Activated CD4-positive, alpha-beta memory T cell treated with anti-CD3 and anti-CD28 coated beads for 36 hours (primary cell): ENCODE measurements at places on chromosomes 16 and 17. TPM values are rescaled to one million over a fixed set of nuclear protein-coding genes. Genes with fewer than 3 reads are reported as not detected.

- peaks cover 17% of the 10 kb centered on the region for H3K4me1 ChIP-seq
- H3K36me3 ChIP-seq: no peaks in the 10 kb centered on the region
- peak; percentile 59 for DNase-seq
- H3K27ac ChIP-seq: no peak overlapping the region
- peaks cover 13% of the 10 kb centered on the region for H3K27me3 ChIP-seq
- H3K4me3 ChIP-seq: peak overlapping the region; percentile 67
These were observed 1.1 kb downstream of the MPP2 start for GRCh38 chr17:43905985-43906852.

DNA sequence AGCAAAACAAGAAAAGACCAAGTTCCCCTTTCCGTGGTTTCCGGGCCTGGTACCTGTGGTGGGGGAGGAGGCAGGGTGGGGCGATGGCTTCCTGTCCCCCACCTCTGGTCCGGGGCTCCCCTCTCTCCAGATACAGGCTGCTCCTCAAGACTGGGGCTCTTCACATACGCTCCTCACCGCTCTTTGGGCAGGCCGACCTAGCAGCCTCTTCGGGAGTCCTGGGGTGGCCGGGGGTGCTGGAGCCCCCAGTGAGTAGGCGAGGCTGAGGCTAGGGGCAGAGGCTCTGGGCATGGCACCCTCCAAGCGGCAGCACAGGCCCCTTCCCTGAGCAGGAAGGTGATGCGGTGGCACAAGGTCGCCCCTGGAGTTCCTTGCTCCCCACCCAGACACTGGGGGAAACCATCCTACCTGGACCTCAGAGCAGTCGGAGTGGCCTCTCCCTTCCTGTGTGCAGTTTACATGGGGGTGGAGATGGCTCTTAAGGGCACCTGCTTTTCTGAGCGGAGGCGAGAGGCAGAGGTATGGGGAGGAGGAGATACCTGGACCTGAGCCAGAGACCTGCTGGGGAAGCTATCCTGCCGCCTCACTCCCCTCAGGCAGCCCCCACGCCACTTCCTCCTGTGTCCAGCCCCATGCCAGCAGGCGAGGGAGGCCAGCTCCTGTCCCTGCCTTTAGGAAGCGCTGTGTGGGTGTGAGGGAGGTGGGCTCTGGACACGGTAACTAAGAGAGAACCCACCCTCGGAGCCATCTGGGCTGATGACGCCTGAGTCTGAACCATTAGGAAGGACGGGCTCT, 891 bp downstream of the CORO1A start:
- H3K27me3 ChIP-seq: no peaks in the 10 kb centered on the region
- DNase-seq: peak; percentile 87
- peaks cover 40% of the 10 kb centered on the region for H3K36me3 ChIP-seq
- H3K4me3 ChIP-seq: peak overlapping the region; percentile 100
- H3K27ac ChIP-seq: peak overlapping the region; percentile 100

GRCh38 chr17:27547301-27547683, 83.7 kb upstream of the LGALS9 start:
- no peak for DNase-seq
- H3K4me1 ChIP-seq: peaks cover 59% of the 10 kb centered on the region
- H3K27me3 ChIP-seq: peaks cover 2% of the 10 kb centered on the region
- H3K27ac ChIP-seq: peak overlapping the region; percentile 90
- peaks cover 15% of the 10 kb centered on the region for H3K36me3 ChIP-seq
- no peak overlapping the region for H3K4me3 ChIP-seq

DNA sequence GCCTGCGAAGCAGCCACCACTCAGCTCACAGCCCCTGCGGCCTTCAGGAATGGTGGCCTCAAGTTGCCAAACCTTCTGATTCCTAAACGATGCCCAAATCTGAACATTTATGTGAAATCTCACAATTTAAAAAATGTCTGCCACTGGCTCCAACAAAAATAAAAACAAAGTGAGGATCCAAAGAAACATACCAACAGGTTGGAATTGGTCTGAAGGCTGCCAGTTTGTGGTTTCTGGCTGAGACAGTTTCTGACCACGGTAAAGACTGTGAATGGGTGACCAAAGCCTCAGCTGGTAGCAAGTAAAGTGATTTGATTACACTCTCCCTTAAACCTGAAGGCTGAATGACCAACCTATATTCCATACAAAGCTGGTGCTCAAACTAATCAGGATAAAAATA, 24.9 kb downstream of the LITAFD start:
- no peak overlapping the region for H3K27ac ChIP-seq
- H3K4me1 ChIP-seq: peaks cover 24% of the 10 kb centered on the region
- no peak overlapping the region for H3K4me3 ChIP-seq
- no peak for DNase-seq
- peaks cover 67% of the 10 kb centered on the region for H3K36me3 ChIP-seq
- H3K27me3 ChIP-seq: no peaks in the 10 kb centered on the region

GRCh38 chr16:544517-544916, 15.7 kb upstream of the PRR35 start:
- no peak overlapping the region for H3K27ac ChIP-seq
- no peaks in the 10 kb centered on the region for H3K27me3 ChIP-seq
- H3K4me1 ChIP-seq: no peaks in the 10 kb centered on the region

- peaks cover 53% of the 10 kb centered on the region for H3K36me3 ChIP-seq
- DNase-seq: peak; percentile 86
- peaks cover 10% of the 10 kb centered on the region for H3K27me3 ChIP-seq
- H3K27ac ChIP-seq: peak overlapping the region; percentile 81
- peaks cover 38% of the 10 kb centered on the region for H3K4me1 ChIP-seq
- H3K4me3 ChIP-seq: peak overlapping the region; percentile 24
These were observed 15.6 kb upstream of the AURKB start for GRCh38 chr17:8225813-8226535.

- H3K36me3 ChIP-seq: no peaks in the 10 kb centered on the region
- H3K27ac ChIP-seq: no peak overlapping the region
- DNase-seq: no peak
- no peak overlapping the region for H3K4me3 ChIP-seq
These were observed 231.6 kb upstream of the CDH5 start for GRCh38 chr16:66134875-66135274.

GRCh38 chr16:567373-568256, 810 bp downstream of the NHLRC4 start:
- H3K27ac ChIP-seq: peak overlapping the region; percentile 65
- peak overlapping the region; percentile 45 for H3K4me3 ChIP-seq
- peaks cover under 1% of the 10 kb centered on the region for H3K27me3 ChIP-seq
- H3K36me3 ChIP-seq: no peaks in the 10 kb centered on the region

- H3K27me3 ChIP-seq: peaks cover 3% of the 10 kb centered on the region
- H3K27ac ChIP-seq: no peak overlapping the region
- no peak overlapping the region for H3K4me3 ChIP-seq
- no peaks in the 10 kb centered on the region for H3K36me3 ChIP-seq
- no peak for DNase-seq
These were observed 182.4 kb downstream of the HS3ST4 start for GRCh38 chr16:25874196-25874595.

GRCh38 chr16:67326472-67327309, at the start of the genes KCTD19 and LRRC36:
TSS of gene KCTD19 (minus strand) at chr16:67326741. CDS start at chr16:67326707, 34 bp downstream.
TSS of gene LRRC36 (plus strand) at chr16:67326815. CDS start at chr16:67326863, 48 bp downstream.
- DNase-seq: peak; percentile 78
- no peaks in the 10 kb centered on the region for H3K36me3 ChIP-seq
- H3K4me1 ChIP-seq: peaks cover 5% of the 10 kb centered on the region
- H3K4me3 ChIP-seq: peak within 1 kb of the TSS; percentile 76
- no peak within 1 kb of the TSS for H3K27ac ChIP-seq
- peaks cover 42% of the 10 kb centered on the region for H3K27me3 ChIP-seq

- no peaks in the 10 kb centered on the region for H3K36me3 ChIP-seq
- H3K27ac ChIP-seq: no peak overlapping the region
- DNase-seq: no peak
- no peaks in the 10 kb centered on the region for H3K27me3 ChIP-seq
These were observed 287.5 kb downstream of the NPIPA8 start for GRCh38 chr16:18048853-18049546.

DNA sequence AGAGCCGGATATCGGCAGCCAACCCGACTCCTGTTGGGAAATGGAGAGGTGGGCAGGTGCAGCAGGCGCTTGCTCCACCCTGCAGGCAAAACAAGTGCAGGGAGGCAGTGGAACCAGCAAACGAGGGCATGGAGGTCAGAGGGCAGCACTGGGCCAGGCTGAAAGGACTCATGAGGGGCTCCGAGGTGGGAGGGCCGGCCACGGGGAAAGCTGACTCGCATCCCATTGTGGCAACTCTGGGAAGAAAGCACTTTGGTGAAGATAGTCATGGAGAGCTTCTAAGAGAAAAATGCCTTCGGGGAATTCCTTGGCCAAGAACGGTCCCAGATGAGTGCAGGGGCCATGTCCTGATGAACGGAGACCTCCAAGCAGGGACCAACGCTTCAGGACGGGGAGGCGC, 4.4 kb downstream of the CYBC1 start:
- no peak for DNase-seq
- H3K27ac ChIP-seq: peak overlapping the region; percentile 60
- peaks cover 25% of the 10 kb centered on the region for H3K4me1 ChIP-seq
- H3K27me3 ChIP-seq: no peaks in the 10 kb centered on the region
- H3K4me3 ChIP-seq: no peak overlapping the region

UMOD gene
- total RNA-seq: not detected

RBFOX1 gene
- not detected for total RNA-seq

HSF4 gene
- 34.8 TPM for total RNA-seq

KRT27 gene
- not detected for total RNA-seq

VAT1L gene
- total RNA-seq: not detected

PRCD gene
- total RNA-seq: not detected

PLCD3 gene
- total RNA-seq: 4.4 TPM

MT3 gene
- 3.1 TPM for total RNA-seq

LLGL1 gene
- 27.3 TPM for total RNA-seq
